SK-N-SH treated with all-trans-retinoic acid at 6 μM for 48 hours (cell line): ENCODE measurements at places on chromosomes 13 and 19.

DNA sequence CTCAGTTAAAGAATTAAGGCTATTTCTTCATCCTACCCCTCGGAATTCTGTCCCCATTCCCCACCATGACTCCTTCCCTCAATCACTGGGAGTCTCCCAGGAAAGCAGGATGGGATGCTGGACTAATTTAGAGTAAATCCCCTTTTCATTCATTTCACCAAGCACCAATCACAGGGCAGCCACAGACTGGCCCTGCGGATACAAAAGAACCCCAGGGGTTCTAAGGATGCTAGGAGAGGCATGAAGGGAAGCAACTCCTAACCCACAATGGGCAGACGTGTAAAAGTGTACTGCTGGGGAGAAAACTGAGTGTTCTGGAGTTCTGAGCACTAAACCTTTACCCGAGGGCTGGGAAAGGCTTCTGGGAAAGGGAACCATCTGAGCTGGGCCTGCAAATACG, 3.0 kb downstream of the PEPD start:
- no peak for ATAC-seq

DNA sequence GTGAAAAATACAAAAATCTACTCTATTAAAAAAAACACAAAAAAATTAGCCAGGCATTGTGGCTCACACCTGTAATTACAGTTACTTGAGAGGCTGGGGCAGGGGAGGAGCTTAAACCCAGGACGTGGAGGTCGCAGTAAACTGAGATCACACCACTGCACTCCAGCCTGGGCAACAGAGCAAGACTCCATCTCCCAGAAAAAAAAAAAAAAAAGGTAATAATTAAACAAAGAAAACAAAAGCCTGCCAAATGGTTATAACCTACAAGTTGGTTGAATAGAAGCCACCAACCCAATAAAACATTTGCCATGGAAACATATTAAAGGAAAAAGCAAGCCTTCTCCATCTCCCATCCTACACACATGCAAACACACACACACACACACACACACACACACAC, 255.2 kb downstream of the ITGBL1 start:
- ATAC-seq: no peak

- peak; percentile 68 for ATAC-seq
Observed at GRCh38 chr19:17420475-17420924, 653 bp downstream of the MVB12A start.

DNA sequence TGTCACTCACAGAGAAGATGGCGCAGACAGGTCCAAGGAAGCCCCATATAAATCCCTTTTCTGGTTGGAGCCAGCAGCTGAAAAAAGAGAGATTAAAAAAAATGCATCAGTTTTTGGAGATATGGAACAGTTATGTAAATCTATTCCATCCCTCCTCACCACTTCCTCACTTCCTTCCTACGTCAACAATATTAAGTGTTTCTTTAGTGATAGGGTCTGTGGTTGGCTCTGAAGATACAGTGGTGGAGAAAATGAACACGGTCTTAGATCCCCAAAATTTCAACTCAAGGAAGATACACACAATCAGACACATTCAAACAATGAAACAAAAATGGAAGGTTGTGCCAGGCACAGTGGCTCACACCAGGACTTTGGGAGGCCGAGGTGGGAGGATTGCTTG, 31.5 kb downstream of the ADGRE2 start:
- no peak for ATAC-seq

- ATAC-seq: no peak
Observed at GRCh38 chr19:43781630-43782310, 997 bp upstream of the KCNN4 start.

DNA sequence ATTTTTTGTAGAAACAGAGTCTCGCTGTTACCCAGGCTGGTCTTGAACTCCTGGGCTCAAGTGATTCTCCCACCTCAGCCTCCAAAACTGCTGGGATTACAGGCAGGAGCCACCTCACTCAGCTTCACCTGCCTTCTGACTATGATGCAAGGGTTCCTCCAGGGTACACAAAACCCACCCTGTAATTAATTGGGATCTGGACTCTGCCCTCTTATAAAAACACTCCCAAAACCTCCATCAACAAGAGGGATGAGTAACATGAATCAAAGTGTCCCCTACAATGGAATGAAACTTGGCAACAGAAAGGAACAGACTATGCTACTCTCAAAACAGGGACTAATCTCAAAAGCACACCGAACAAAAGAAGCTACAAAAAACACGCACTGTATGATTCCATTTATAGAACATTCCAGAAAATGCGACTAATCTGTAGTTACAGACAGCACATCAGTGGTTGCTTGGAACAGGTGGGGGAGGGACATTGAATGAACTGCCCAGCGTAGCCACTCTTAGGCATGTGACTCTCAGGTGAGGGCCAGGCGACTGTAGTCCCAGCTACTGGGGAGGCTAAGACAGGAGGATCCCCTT, 3.2 kb upstream of the PRR36 start:
- no peak for ATAC-seq

- peak; percentile 92 for ATAC-seq
Observed at GRCh38 chr13:105442949-105443699, 1092.3 kb downstream of the EFNB2 start.

- ATAC-seq: peak; percentile 74
Observed at GRCh38 chr13:77544355-77544754, 8.8 kb downstream of the SCEL start.

GRCh38 chr13:27022571-27023311, 148.9 kb downstream of the USP12 start:
- ATAC-seq: peak; percentile 49; the same call in 2 of the 3 replicates

- ATAC-seq: no peak
Observed at GRCh38 chr19:10863107-10863717, 8.1 kb upstream of the CARM1 start.

DNA sequence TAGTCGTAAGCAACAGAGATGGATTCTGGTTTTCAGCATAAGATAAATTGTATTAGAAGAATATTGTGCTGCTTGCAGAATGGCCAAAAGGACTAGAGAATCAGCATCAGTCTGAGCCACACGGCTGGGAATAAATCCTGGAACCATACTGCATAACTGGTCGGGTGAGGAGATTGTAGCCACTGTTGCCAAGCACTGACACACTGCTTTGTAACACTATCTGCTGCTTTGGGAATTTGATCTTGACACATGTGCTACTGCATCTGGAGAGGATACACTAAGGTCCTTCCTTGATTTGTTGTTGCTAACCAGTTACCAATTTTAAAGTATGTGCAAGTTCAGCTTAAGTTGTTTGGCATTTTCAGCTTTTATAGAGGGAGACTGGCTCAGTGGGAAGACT, 1.9 kb downstream of the HNRNPA1L2 start:
- peak; percentile 40; the same call in 1 of the 3 replicates for ATAC-seq

DNA sequence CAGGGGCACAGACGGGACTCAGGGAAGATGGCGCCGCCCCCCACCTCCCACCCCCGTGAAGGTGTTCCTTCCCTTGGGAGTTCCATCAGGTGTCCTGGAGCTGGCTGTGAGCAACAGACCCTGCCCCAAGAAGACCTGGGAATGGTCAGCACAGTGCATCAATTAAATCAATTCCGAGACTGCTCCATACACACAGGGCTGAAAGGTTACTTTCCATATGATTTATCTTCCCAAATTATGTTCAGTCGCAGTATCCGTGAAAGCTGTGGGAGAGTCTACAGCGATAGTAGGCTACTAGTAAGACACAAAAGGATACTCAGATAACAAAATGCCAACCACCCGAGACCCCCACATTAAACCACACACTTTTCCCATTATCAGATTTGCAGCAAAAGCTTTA, 71.8 kb upstream of the PABPC3 start:
- ATAC-seq: no peak

DNA sequence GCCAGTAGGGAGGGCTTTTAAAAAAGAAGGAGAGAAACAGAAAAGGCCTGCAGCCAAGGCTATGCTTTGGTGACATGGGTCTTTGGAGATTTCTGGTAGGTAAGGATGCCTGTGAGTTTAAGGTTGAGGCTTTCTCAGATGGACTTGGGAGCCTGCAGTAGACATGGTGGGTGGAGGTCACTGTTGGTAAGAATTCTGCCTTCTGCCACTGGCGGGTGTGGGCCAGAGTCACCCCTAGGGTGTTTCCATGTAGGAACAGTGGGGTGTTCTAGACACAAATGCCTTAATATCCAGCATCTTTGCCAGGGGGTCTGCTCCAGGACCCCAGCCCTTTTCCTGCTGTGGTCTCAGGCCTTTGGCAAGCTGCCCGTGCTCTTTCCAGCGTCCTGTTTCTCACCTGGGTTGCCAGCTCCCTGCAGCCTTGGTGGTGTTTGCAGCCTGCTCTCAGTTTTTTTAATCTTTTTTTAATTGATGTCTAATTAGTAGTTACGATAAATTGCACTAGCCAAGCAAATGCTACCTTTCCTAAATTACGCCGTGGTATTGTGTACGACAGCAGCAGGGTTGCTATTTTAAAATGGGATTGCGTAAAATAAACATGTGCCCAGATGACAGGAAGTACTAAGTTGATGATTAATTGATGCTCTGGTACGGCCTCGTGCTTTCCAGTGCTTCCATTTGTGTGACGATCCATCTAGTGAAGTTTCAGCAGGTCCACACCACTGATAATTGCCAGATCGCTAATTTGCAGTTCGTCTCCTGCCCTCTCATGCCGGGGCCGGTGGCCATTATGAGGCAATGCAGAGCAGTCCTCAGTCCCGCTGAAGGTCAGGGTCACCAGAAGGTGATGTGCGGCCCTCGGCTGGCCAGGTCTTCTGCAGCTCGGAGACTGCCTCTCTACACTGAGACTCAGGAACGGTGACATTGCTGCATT, 35.3 kb upstream of the NPAS1 start:
- no peak for ATAC-seq

- no peak for ATAC-seq
Observed at GRCh38 chr13:24892829-24893228, 128.9 kb downstream of the RNF17 start.

DNA sequence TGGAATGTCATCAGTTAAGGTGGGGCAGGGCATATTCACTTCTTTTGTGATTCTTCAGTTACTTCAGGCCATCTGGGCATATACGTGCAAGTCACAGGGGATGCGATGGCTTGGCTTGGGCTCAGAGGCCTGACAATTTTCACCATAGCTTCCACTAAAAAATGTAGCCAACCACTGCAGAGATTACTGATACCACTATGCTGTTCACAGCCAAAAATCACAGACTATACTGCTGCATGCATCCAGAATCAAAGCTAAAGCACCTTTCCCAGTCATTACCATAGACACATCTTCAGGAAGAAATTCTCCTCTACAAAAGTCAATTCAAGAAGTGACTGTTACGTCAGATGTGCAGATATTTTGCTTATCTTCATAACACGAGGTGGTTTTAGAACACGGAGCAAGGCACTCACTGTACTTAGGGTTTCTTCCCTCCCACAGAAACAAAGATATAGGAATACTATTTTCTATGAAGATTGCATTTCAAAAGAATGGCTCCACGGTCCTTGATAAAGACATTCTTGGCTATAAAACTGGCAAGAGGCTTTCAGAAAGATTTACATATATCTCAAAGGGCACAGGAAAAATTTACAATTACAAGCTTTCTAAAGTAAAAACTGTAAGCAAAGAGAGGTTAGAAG, 1556.6 kb upstream of the PRR20A start:
- ATAC-seq: no peak

DNA sequence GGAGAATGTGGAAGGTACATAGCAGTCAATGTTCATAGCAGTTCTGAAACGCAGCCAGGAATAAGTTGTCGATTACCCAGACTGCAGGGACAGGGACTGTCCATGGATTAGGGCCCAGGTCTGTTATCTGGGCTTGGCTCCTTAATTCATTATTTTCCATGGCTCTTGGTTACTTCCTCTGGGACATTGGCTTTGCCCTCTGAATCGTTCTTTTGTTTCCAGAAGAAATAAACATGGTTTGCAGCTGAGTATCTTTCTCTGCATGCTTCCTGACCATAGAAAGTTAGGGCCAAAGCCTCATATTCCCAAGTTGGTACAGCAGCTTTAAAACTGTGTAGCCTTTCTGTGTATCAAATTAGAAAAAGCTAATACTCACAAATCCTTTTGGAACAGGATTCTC, 121.7 kb upstream of the MAB21L1 start:
- ATAC-seq: no peak

DNA sequence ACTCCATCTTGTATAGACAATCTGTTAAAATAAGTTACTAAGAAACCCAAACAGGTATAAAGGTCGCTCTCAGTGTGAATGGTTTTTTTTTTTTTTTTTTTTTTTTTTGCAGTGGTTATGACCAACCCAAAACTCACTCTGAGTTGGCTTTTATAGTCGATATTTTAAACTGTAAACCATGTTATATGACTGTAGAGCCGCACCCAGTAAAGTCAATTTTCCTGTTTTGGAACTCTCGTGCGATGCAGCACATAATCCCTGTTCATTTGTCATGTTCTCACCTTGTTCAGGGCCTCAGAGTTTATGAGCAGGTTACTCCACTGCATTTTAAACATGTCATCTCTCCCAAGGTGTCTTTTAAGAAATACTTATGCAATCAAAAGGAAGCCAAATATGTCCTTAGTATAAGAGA, 112.5 kb downstream of the KLF5 start:
- no peak for ATAC-seq

DNA sequence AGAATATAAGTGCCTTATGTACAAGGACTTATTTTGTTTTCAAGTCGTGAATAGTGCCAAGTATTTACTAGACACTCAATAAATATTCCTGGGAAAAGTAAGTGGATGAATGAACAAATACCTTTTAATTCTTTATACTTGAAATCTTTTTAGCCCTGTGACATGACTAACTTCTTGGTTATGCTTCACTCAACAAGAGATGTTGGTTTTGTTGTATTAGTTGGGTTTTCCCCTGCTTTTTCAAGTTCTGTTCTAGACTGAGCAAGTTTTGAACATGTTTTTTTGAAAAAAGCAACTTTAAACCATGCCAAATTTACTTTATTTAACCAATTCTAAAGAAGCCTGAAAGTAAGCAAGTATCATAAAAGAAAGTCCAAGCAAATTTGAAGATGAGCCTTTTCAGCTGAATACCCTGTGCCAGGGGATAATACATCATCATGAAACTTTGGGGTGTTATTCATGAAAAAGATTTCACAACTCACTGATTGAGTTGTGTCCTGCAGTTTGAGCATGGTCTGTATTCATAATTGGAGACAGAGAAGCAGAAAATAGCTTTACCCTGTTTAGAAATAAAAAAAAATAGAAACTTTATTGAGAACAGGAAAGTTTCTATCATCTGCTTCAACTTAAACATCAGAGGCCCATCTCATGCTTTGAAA, 11.1 kb downstream of the LMO7 start:
- no peak for ATAC-seq

GRCh38 chr13:57877601-57878000, 246.1 kb downstream of the PCDH17 start:
- no peak for ATAC-seq

GRCh38 chr13:50366488-50367174, 351.4 kb downstream of the KCNRG start:
- ATAC-seq: no peak

- ATAC-seq: peak; percentile 62
Observed at GRCh38 chr19:53333066-53333462, 485 bp upstream of the ZNF845 start.

- ATAC-seq: peak; percentile 59
Observed at GRCh38 chr13:45833242-45833641, 18.3 kb downstream of the SIAH3 start.
